ENCODE measurements at places on chromosomes 11 and 22.

GRCh38 chr11:9600644-9601036 is 27.2 kb downstream of the WEE1 start:
- no peak for DNase-seq

DNA sequence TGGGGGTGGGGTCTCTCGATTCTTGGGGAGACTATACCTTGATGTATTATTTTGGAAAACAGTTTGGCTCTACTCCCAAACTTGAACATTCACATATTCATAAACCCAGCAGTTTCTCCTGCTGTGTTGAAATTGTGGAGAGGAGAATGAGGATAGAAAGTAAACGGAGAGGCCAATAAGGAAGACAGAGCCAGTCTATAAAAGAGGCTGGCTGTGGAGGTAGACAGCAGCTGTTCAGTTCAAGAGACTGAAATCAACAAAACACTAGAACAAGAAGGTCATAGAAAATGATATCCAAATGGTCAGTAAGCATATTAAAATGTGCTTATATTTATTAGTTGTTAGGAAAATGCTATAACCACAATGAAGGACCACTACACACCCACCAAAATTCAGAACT is 1.9 kb upstream of the MOGAT2 start:
- no peak for DNase-seq

DNA sequence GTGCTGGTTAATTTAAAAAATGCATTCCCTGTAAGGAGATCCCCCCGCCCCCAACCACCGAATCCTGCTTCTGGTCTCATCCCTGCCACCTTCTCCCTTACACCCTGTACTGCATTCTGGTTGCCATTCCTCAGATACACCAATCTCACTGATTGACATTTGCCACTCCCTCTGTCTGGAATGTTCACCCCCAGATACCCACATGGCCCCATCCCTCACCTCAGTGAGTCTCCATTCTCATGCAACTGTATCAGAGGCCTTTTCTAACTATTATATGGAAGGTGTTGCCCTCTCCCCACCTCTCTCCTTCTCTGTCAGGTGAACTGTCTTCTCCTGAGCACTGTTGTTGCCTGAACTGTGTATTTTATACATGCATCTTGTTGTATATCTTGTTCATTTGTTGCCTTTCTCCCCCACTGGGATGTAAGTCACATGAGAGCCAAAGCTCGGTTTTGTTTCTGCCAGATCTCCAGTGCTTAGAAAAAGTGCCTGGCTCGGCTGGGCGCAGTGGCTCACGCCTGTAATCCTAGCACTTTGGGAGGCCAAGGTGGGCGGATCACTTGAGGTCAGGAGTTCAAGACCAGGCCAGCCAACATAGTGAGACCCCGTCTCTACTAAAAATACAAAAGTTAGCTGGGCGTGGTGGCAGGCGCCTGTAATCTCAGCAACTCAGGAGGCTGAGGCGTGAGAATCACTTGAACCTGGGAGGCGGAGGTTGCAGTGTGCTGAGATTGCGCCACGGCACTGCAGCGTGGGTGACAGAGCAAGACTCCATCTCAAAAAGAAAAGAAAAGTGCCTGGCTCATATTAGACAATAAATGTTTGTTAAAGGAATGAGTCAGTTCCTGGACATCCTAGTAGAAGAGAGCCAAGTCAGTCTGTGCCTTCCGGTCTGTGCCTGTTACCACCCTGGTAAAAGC is 61.0 kb downstream of the TNRC6B start:
- DNase-seq, result no peak

- no peak for DNase-seq
Measured at GRCh38 chr22:43384863-43385262, 27.0 kb upstream of the MPPED1 start.

DNA sequence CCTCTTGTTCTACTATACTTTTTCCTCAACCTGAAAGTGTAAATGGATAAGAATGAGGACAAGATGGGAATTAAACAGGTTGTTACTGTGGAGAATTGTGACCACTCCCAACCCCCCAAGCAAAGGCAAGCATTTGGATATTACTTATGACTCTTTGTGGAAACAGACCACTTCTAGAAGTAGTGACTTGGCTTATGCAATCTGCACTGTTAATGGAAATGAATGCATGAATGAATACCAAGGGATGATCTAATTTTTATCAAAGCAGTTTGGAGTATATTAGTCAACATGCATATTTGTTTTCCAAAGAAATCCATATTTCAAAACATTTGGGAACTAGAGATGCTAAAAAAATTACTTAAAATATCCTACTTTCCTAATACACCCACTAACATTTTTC is 35.3 kb downstream of the AMOTL1 start:
- DNase-seq, result no peak

GRCh38 chr11:129440028-129440713 is 64.5 kb downstream of the BARX2 start:
- no peak for DNase-seq

DNA sequence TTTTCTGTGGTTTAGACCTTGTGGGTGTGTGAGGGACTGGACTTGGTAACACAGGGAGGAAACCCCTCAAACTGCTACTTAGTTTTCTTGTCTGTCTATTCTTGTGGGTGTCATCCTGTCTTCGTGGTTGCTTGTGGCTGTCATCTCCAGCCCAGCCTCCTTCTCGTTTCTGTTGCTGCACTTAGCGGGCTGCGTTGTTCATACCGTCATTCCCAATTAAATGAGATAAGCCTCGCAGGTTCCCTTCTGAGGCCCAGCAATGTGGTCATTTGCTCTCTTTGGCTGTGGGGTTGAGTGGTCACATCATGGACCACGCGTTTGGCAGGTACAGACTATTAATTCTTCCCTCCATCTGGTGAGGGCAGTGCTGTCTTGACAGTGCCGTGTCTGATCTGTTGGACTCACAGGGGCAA is 18.8 kb downstream of the PANX1 start:
- DNase-seq, result no peak

- DNase-seq, result no peak
Measured at GRCh38 chr11:61869708-61870451, 21.5 kb downstream of the FADS3 start.

DNA sequence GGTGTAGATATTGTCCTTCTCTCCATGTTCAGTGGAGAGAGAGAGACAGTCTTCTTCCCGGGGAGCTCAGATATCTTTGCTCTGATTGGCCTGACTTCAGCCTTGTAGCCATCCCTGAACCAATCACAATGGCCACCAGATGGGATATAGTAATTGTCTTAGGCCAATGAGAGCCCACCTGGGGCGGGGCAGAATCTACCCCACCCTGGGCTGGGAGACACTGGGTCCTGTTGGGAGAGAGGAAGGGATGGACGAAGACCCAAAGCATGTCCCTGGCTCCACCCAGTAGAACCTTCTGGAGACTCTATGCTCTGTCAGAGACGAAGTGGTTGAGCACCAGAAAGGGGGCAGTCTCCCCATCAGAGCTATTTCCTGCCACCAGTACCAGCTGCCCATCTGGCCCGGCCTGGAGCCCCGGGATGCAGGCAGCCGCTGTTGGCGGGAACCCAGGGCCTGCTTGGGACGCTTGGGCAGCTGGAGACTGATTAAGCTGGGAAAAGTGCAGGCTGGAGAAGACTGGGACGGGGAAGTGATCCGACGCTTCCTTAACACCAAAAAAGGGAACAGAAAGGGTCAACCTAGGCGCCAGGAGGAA is 31.6 kb upstream of the CBX7 start:
- DNase-seq, result no peak

DNA sequence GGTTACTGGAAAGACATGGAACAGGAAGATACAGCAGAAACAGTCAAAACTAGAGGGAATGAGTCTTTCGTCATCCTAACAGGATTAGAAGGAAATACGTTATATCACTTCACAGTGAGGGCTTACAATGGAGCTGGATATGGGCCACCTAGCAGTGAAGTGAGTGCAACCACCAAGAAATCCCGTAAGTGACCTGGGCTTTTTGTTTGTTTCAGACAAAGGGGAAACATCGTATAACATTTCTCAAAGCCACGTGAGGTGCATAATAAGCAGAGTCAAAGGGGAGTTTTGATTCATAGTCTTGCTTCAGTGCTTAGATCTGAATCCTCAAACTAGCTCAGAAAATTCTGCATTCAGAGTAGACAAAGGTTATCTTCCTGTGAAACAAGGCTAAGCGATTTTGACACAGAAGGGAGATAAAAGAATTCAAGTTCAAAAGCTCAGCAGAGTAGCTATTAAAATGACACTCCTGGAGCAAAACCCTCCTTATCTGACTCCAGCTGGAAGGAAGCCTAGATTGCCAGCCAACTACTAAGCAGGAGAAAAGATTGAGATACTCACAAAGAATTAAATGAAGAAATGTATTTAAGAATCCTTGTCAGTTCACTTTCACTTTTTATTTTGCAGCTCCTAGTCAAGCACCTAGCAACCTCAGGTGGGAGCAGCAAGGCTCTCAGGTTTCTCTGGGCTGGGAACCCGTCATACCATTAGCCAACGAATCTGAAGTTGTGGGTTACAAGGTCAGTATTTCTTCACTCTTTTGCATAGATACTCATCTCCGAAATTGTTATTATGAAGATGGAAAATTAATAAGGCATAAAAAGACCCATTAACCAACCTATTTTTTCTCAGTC is 346.4 kb upstream of the ARHGAP42 start:
- no peak for DNase-seq
